NCI-H526 treated with DMSO at 0.1 percent for 48 hours (cell line): ENCODE measurements at places on chromosomes 4 and X.

DNA sequence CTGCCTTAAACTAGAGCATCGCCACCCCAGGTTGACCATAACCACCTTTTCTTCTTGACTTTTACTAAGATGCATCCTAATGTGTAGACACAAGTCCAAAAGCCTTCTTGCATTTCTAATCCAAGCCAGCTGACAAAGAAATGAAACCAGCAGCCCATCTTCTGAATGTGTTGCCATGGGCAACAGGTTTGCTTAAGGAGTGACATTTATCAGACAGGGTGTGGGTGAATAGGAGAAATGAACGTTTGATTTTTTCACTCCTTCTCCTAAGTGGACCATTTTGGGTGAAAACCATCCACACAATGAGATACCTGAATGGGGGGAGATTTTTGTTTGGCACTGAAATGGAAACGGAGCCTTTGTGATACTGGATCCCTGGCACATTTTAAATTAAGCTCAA is 72.7 kb upstream of the C4orf50 start:
- no peak for DNase-seq

DNA sequence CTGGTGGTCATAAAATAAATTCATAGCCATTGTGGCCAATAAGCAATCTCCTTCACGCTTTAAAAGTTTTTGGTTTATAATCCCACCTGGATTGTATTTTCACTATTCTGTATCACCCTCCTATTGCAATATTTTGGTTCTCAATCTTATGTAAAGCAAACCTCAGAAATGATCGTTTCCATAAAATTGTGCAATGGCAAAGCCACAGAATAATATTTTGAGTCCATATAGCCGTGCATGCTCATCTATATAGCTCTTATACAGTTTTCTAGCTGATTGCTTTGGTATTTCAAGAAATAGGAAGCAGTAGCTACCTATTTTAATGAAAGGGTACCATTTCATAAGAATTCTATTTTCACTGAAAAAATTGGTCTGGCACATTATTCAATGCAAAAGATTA is 10.0 kb upstream of the HAND2 start:
- DNase-seq, result no peak

DNA sequence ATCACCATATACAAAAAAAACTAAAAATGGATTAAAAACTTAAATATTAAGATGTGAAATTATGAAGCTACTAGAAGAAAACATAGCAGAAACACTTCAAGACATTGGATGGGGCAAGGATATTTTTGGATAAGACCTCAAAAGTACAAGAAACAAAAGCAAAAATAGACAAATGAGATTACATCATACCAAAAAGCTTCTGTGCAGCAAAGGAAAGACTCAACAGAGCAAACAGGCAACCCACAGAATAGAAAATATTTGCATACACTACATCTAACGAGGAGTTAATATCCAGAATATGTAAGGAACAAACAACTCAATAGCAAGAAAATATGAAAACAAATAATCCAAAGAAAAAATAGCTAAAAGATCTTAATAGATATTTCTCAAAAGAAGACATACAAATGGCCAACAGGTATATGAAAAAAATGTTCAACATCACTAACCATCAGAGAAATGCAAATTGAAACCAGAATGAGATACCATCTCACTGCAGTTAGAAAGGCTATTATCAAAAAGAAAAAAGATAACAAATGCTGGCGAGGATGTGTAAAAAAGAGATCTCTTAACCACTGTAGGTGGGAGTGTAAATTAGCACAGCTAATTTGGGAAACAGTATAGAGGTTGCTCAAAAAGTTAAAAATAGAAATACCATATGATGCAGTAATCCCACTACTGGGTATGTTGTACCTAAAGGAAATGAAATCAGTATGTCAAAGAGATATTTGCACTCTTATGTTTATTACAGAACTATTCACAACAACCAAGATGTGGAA is 17.8 kb upstream of the LRCH2 start:
- no peak for DNase-seq

GRCh38 chr4:11566444-11567022 is 137.8 kb upstream of the HS3ST1 start:
- no peak for DNase-seq

GRCh38 chr4:39469429-39470077 is 10.7 kb downstream of the LIAS start:
- peak; percentile 73 for DNase-seq

- no peak for DNase-seq
Observed at GRCh38 chrX:63740382-63740781, 44.6 kb downstream of the ARHGEF9 start.

DNA sequence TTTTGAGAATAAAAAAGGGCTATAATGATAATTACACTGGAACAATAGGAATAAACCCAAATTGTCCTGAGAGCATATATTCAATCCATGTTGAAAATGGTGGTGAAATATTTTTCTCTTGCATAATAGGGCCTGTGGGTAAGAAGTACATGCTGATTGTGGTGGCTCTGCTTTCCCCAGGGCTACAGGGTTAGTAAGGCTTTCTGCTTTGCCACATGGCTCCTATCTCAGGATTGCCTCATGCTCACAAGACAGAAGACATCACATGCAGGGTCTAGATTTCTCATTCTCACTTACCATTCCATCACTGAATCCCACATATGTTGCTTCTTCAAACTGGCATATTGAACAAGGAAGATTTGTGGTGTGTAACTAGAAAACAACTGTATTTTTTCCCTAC is 12.4 kb upstream of the VEGFC start:
- no peak for DNase-seq

DNA sequence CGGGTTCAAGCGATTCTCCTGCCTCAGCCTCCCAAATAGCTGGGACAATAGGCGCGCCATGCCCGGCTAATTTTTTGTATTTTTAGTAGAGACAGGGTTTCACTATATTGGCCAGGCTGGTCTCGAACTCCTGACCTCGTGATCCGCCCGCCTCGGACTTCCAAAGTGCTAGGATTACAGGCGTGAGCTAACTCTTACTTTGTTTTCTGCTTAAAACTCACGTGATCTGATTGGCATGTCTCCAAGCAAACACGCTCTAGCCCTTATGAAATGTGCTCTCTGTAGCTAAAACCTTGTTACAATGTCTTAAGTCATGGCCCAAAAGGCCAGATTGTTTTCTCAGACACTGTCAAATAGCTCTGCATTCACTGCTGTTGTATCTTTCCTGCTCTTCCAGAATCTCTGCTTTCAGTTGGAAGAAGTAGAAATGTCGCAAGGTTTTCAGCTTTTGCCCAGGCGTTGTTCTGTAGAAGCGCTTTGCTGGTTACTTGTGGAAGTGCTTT is 39.7 kb upstream of the OGT start:
- no peak for DNase-seq

- no peak for DNase-seq
Observed at GRCh38 chr4:111466811-111467604, 678.2 kb upstream of the FAM241A start.

DNA sequence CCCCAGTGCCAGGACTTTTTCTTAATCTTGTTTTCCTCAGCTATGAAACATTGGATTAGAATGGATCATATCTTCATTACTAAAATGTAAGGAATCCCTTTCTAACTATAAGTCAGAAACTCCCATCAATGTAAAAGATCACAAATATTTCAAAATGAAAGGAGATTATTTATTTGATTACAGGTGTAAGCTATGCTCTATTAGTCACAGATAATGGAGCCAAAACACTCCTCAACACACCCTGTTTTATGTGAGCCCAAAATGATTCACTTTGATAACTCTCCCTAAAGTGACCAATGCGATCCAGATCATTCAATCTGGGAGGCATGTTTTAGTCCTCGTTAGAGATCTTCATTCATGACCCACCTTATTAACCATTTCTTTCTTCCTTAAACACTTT is 566.7 kb upstream of the TENM3 start:
- DNase-seq, result no peak

DNA sequence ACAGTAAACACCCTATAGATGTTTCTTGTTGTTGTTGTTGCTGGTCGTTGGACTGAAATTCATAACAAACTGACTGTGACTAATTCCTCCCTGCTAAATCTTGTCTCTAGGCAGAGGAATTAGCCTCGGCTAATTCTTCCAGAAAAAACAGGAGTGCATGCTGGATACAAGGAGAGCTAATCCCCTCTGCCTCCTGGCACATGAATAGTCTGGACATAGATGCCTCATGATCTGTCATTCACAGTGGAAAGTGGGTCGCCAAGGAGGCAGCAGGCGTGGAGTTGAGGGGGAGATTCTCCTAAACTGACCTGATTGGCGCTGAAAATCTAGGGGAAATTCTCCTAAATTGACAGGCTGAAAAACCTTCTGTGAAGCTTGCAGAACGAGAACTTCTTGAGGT is 220.1 kb downstream of the DCTD start:
- no peak for DNase-seq

DNA sequence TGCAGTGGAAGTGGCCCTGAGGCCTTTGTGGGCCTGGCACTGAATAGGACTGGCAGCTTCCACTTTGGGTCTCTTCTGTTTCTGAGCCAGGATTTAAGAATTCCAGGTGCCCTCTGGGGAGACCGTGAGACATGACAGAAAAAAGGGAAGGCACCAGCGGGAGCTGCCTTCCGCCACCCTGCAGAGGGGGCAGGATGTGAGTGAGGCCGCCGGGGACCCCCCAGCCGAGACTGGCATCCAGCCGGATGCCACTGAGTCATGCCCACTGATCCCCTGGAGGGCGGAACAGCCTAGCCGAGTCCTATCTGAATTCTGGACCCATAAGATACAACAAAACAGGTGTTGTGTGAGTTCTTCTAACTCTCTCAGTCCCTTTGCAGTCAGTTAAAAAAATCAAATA is 41.3 kb downstream of the C4orf50 start:
- no peak for DNase-seq
